Stomach (tissue), 19 donors: ENCODE measurements at places on chromosomes 5 and 9.

GRCh38 chr5:24923400-24923799, 278.6 kb upstream of the CDH10 start:
- no peak for DNase-seq

DNA sequence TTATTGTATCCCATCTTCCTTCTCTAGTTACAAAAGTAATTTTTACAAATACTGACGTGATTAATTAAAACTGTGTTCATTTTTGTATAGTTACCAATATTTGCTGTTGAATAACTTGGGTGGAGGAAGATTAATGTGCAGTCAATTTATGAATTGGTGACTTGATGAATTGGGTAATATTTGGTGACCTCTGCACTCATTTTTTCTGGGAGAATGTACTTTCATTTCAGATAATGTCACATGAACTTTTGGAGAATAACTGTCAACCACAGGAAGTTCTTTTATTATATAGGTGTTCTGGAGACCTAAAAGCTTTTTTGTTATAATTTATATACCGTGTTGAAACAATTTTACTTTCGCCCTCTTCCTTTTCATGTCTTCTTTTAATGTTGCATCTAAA, 26.4 kb upstream of the FKTN start:
- no peak for DNase-seq

GRCh38 chr5:176660530-176660859, 13.2 kb downstream of the TSPAN17 start:
- DNase-seq = no peak

GRCh38 chr5:113909782-113910181, 396.3 kb downstream of the YTHDC2 start:
- no peak for DNase-seq
